ENCODE measurements at places on chromosomes 13 and 19. TPM values are rescaled to one million over a fixed set of nuclear protein-coding genes. Genes with fewer than 3 reads are reported as not detected.

DNA sequence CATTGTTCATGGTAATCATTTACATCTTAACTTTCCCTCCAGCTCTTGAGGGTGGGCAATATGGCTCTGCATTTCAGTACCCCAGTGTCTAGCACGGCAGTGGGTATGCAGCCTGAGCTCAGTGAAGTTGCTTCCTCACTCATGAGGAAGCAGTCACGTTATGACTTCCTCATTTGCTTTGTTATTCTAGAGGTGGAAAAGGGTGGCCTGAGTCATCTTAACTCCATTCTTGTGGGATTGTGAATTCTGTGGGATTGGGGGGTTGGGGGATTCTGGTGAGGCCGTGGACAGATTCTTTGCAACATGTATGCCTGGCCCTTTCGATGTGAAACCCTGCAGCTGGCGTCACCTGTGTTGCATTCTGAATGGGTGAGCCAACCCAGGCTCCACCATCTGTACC lies 406.7 kb upstream of the ZNF507 start:
- DNase-seq, result no peak

GRCh38 chr19:53982611-53983010 lies 8.8 kb upstream of the CACNG6 start:
- DNase-seq, result no peak

CACNG6 gene
- polyA plus RNA-seq, result 0.90 TPM

FBXO17 gene
- polyA plus RNA-seq, result 65.0 TPM
